ENCODE measurements at places on chromosomes 5 and 9.
A peak's percentile ranks its signal among the peaks of the same experiment; 100 is the strongest.

DNA sequence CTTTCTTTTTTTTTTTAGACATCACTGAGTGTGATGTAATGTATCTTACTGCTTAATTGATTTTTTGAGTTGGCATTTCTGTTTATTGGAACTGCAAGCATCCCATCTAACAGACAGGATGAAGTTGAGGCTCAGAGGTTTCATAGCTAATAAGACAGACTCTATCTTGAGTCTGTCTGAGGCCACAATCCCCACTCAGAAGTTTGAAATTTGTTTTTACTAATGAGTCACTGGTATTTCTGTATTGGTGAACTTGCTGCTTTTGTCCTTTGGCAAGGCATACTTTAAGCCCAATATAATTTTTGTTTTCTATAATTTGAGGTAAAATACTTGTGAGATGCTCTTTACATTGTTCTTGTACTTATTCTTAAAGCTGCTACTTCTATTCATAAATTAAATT, 491.2 kb downstream of the PSAT1 start:
- DNase-seq, result no peak

DNA sequence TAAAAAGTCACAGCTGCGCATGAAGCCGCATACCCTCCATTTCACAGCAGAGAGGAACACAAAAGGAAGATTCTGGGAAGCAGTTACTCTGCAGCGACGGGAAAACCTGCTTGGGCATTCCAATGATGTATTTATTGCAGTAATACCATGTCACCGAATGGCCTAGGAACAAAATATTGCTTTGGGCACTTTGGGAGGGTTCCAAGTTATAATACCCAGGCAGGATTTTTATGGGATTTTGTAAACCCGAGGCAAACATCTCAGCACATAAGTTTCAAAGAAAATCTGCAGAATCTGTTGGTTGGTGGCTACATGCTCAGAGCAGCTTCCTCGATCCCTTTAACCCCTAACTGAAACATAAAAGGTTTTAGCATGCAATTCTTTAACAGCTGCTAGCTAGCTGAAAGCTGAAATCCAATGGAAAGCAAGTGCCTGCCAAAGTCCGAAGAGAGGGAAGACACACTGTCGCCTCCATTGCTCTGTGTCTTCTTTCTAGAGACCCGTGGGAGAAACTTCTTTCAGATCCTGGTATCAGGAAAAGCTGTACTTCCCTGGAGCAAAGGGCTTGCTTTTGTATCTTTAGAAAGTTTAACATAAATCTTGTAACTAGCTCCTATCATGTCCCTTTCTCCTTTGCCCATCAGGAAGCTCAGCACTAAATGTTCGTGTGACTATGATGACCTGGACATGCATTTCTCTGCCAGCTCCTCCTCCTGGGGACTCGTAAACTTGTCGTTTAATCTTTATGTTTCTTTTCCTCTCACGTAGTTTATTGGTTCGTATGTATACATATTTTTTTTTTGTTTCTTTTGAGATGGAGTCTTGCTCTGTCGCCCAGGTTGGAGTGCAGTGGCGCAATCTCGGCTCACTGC, 195.0 kb downstream of the MAPKAP1 start:
- DNase-seq, result no peak

GRCh38 chr9:111198936-111199335, 131.1 kb downstream of the OR2K2 start:
- DNase-seq, result no peak

DNA sequence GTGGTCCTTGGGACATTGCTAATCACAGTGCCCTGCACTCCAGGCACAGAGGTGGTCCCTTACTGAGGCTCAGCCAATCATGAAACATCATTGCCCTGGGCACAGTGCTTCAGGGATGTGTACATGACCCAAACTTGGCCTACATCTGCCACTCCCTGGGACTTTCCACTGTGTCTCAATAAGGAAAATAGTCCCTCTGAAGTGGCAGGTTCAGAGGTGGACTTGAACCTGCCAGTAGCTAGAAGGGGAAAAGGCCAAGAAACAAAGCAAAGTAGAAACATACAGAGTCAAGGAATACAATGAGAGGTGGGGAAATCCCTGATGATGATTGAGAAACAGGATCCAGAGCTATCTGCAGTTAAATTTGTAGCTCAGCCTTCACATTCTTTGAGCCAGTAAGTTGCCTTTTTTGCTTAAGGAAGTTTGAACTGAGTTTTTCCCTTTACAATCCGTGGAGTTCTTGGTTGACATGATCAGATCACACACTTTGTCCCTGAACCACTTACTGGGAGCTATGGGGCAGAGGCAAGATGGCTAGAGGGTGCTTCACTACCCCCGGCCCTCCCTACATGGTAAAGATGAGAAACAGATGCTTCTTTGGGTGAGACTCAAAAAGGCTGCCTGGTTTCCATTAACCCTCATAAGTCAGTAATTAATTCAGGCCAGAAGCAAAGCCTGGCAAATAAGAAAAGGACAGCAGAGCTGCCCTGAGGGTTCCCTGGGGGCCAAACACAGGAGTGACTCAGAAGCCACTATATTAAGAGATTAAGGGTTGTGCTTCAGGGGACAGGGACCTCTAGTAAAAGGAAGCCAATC, 57.6 kb downstream of the SH3TC2 start:
- no peak for DNase-seq

GRCh38 chr5:95441636-95442035, 50.5 kb downstream of the FAM81B start:
- DNase-seq, result no peak

GRCh38 chr5:177311392-177311722, 341 bp downstream of the MXD3 start:
- no peak for DNase-seq

DNA sequence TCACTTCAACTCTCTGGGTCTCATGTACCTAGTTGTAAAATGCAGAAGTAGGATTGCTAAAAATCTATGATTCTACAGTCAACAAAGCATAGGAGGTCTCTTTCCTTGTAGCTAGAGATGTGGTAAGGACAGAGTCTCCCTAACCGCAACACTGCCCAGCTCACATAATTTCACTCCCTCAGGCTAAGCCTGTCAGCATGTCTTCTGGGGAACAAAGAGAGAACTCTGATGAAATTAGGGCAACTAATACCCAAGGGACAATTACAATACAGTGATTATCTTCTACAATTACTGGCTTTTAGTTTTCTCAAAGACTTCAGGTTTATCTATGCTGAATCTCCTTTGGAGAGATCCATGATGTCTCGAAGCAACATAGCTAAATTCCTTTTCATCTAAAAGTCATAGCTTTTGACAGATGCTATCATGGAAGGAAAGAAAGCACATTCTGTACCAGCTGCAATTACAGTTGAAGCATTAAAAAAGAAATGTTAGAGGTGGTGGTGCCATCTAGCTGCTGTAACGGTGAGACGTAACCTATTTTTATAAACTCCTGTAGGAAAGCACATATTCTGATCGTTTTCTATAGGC, 141.1 kb upstream of the TARS1 start:
- DNase-seq, result peak; percentile 45

DNA sequence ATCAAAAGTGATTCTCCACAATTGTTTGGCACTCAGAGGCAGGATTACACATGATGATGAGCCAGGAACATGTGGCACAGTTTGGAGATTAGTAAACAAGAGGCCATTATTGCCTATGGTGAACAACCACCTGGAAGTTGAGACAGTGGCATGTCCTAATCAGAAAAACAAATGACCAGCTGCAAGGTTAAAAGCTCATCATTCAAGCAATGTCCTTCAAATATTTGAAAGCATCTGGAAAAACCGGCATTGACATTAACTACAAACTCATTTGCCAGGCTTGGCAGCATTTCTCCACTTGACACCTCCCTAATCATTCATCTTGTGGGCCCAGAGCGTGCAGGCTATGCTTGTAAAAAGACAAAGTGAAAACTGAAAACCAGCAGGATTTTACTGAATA, 80.6 kb upstream of the MEGF10 start:
- DNase-seq, result no peak

DNA sequence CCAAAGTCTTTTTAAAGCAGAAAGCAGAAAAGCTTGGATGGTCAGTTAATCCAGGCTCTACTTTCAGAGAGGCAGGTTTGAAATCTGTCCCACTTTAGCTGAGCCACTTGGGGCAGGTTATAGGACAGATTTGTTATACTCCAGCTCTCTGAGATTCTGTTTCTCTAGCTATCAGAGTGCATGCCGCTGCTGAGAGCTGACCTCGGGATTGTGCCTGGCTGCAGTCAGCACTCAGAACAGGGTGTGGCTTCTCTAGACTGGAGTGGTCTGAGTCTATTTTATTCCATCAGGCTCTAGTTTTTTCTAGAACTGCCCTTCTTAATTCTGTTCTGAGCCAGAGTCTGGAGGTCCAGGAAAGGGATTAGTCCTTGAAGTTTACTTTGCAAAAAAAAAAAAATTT, 67.7 kb downstream of the NDFIP1 start:
- no peak for DNase-seq
